ENCODE measurements at places on chromosomes 1 and 21.

DNA sequence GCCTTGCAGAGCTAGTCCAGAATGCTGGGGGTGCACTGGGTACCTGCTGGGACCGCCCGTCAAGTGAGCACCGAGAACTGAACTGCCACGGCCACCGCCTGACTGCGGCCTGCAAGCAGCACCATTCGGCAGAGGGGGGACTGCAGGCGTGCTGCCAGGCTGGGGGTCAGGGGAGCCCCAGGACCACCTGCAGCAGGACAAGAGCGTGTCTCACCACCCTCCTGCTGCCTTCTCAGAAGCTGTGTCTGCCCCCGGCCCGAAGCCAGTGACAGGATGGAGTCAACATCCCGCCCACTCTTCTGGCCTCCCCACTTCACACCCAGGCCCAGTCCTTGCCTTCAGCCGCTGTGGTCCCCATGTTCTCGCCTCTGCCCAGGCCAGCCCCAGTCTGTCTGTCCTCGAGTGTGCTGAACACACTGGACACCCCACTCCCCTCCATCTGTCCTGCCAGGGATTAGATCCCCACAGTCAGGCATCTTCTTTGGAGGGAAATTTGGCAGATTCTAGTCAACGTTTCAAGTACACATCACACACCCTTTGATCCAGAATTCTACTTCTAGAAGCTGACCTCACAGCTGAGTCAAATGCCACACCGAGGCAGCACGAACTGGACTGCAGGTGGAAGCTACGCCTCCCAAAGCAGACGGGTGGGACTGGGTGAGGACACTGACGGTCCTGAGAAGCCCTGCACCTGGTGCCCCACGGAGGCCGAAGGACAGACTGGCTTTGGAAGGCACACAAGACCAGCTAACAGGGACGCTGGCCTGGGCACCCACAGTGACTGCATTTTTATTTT, 26.0 kb downstream of the PTTG1IP start:
- DNase-seq = no peak

GRCh38 chr21:42096566-42096965, 25.4 kb downstream of the UMODL1 start:
- DNase-seq = no peak

DNA sequence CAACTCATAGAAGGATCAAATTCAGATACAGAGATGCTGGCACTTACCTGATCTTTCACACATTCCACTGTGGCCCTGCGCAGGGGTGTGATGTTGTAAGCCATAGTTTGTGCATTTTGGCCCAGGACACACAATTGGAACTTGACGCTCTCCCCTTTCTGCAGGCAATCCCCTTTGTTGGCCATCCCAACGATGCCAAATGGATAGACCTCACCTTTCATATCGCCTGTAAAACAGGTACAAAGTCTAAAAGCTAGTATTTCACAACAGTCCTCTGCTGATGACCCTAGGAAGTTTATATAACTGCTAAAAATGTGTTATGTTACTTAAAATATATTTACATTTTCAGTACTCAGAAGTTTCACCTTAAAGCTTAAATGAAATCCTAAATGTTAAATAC, 3.9 kb upstream of the NRAS start:
- DNase-seq = no peak

GRCh38 chr1:108033550-108033951, 68.6 kb upstream of the VAV3 start:
- DNase-seq = no peak

GRCh38 chr21:41397471-41397891, 28.6 kb upstream of the MX1 start:
- DNase-seq = no peak

- no peak for DNase-seq
Observed at GRCh38 chr1:25658791-25659431, 42.3 kb downstream of the MAN1C1 start.

DNA sequence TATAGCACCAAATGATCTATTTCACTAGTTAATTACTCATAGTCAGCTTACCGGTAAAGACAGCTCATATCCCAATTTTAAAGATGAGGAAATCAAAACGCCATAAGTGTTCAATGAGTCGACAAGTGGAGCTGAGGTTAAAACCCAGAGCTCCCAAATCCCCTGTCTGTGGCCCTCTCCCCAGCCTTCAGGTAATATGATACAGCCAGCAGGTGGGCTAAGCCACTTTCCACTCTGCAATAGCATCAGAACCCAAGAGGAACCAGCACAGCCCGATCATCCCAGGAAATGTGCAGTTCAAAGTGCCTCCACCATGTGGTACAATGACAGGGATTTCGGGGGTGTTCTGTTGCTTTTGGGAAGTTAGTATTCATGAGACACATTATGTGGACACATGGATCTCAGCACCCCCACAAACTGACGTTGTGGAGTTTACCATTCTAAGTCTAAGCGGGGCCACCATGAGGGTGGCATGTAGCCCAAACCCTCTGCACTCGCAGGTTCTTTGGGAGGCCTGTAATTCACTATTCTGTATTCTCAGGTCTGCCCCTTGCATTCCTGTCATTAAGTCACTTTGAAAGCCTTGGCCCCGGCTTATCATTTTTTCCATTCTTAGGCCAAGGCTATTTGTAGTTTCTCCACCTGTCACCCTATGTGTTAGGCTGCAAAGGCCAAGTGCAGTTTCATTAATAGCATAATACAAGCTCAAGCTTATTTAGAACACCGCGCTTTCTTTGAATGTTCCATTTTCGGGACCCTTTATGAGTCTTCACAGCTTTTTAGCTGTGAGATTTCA, 26.3 kb upstream of the ACTN2 start:
- DNase-seq = no peak

DNA sequence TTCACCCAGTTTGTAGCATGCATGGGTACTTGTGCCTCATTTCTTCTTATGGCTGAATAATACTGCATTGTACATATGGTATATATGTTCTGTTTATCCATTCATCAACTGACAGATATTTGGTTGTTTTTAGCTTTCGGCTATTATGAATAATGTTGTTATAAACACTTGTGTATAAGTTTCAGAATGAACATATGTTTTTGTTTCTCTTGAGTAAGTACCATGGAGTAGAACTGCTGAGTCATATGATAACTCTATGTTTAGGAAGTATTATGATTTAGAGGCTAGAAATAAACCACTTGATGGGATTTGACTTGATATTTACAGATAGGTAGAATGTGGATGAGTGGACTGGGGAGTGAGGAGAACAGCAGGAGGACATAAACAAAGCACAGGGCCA, 48.6 kb downstream of the WNT2B start:
- no peak for DNase-seq

GRCh38 chr1:94579876-94580294, 38.3 kb upstream of the F3 start:
- DNase-seq = no peak

- DNase-seq = no peak
Observed at GRCh38 chr1:55172272-55172671, 42.9 kb downstream of the USP24 start.
